ENCODE measurements at places on chromosomes 16 and 17.

DNA sequence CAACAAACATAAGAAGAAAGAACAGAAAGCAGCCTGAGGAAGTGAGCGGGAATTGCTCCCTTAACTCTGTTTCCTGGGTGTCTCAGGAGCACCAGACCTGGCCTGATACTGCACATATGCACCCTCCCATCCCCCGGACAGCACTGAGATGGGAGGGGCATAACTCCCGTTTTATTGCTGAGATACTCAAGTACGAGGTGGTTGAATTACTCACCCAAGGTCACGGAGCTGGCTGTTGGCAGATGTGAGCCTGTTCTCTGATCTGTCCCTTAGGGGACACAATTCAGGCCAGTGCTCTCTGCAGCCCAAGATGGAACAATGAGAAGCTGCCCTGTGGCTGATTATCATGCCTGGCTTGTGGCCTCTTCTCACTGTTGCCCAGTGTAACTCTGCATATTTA lies 9.1 kb upstream of the MED9 start:
- DNase-seq: no peak

GRCh38 chr16:82598771-82599170 lies 28.0 kb upstream of the CDH13 start:
- no peak for DNase-seq

- peak; percentile 92 for DNase-seq
Measured at GRCh38 chr17:58344047-58344790, 7.8 kb downstream of the SUPT4H1 start.

GRCh38 chr17:3835410-3836229 lies 10.4 kb downstream of the NCBP3 start:
- no peak for DNase-seq

- no peak for DNase-seq
Measured at GRCh38 chr16:440627-441026, 15.2 kb downstream of the RAB11FIP3 start.

GRCh38 chr17:75386430-75386829 lies 19.0 kb downstream of the GRB2 start:
- DNase-seq: no peak

- DNase-seq: no peak
Measured at GRCh38 chr16:89633064-89633631, 19.7 kb downstream of the DPEP1 start.

GRCh38 chr17:73635101-73635817 lies 9.0 kb downstream of the SDK2 start:
- DNase-seq: no peak

DNA sequence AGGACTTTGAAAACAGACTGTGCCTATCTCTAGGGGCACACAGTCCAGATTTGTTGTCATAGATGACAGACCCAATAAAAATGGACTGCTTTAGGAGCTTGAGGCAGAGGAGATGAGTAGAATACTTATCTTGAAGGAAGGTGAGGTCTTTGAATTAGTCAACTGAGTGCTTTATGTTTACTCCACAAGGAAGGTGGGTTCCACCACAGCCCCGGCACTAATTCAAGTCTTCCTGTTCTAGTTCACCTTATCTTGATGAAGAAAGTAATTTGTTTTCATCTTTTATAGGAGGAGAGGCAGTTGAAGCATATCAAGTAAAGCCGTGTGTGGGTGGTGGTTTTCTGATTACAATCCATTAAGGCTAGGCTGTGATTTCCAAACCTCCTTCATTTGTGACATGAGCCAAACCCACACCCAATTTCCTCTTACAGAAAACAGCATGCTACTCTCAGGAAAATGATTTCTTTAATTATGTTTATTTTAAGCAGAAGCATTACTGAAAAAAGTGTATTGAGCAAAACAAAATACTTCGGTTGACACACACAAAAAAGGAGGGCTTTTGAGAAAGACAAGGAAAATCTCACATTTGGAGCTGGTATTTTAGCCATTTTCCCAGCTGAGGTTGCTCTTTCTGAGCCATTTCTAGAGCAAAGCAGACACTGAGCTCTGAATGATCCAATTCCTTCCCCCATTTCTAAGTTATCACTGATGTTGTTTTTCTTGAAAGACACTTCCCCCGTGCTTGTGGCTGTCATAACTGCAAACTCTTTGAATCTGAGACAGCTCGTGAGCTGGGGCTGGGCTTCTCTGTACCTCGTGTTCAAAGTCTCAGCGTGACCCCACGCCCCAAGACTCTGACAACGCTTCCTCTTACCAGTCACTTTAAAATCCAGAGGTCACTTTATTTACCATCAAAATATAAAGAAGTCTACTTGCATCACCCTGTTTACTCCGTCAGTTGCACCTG lies 35.4 kb downstream of the CDRT15 start:
- peak; percentile 72 for DNase-seq

- peak; percentile 71 for DNase-seq
Measured at GRCh38 chr17:46192439-46193150, 634 bp downstream of the KANSL1 start.

DNA sequence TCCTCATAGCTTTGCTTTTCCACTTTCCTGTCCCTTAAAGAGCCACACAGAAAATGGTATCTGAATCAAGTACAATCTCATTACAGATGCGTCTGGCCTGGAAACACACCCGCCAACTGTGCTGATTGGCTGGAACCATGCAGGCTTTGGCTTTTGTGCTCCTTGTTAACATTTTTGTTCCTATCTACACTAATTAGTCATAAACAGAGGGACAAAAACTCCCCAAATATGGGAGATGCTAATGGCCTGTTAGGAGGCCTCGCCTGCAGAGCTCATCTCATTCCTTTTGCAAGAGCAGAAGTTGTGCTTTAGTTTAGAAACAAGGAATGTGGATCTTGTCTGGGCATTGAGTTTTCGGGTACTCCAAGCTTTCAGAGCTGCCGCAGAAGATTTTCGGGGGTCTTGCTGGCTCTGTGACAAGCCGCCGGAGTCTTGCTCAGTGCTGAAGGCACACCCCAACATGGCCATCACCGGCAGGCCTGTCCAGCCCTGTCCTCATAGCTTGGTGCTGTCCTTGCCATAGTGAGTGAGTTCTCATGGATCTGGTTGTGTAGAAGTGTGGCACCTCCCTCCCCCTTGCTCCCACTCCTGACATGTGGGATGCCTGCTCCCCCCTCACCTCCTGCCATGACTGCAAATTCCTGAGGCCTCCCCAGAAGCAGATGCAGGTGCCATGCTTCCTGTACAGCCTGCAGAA lies 69.8 kb downstream of the METRNL start:
- no peak for DNase-seq

DNA sequence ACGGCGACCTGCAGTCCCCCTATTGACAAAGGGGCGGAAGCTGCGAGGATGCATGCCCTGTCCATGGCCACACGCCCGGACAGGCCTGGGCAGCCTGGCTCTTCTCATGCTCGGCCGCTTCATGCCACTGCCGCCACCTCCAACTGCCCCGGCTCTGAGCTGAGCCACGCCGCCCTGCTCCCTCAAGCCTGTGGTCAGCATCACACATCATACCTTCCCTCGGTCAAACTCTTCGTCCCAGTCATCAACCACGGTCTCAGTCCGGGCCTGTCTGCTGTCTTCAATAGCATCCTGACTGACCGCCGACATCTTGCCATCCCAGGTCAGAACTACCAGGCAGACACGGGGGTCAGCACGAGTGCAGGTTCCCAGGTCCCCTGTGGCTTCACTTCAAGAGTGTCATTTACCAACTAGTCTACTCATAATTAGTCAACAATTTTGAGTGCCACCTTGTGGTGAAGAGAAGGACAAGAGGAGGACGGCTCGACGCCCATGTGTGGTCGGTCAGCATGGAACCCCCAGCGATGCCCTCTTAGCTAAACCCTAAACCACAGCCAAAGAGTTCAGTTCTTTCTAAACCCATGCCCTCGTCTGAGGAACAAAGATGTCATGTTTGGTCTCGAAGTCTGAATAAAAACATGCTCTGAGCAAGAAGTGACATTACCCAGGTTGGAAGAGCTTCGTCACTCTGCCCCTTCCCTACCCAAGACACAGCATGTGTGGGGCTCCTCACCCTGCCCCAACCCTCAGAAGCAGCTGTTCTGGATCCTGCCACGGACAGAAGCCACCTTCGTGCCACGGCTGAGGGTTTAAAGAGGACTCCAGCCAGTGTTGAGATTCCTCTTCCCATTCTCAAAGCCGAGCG lies 16.9 kb upstream of the CYTH1 start:
- peak; percentile 72 for DNase-seq

DNA sequence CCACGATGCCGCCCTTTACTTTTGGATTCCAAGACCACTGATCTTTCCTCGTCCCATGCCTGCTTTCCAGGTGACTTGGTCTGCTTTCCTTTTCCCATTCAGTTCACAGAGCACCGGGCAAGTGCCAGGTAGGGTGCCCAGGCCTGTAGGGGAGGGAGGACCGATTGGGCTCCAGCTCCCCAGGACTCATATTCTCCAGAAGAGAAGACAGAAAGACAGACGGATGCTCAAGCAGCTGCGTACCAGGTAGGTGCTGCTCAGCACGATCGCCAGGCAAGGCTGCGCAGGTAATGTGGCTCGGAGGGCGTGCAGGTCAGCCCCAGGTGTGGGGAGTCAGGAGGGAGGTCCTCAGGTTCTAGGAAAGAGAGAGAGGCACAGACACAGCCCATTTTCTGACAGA lies 67.5 kb upstream of the ZNF423 start:
- no peak for DNase-seq

- no peak for DNase-seq
Measured at GRCh38 chr16:59783191-59783590, 1049.1 kb upstream of the GOT2 start.

- no peak for DNase-seq
Measured at GRCh38 chr16:4520913-4521312, 17.7 kb downstream of the CDIP1 start.

DNA sequence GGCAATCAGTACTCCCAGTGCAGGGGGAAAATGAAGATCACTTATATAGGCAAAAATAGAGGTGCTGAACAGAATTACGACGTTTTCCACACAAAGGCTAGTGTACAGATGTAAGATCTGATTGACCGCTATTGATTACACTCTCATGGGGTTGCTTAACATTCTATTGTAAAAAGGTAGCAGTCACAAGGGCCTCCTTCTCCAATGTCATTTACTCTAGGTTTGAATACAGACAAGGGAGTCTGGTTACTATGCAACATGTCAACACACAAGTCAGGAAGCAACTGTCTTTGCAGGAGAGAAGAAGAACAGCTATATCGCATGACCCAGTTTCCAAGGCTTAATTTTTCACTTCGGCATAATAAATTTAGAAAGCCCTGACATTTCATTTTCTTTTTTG lies 7.9 kb downstream of the KRT37 start:
- no peak for DNase-seq

- DNase-seq: no peak
Measured at GRCh38 chr17:40980117-40980516, 4.0 kb downstream of the KRT40 start.

DNA sequence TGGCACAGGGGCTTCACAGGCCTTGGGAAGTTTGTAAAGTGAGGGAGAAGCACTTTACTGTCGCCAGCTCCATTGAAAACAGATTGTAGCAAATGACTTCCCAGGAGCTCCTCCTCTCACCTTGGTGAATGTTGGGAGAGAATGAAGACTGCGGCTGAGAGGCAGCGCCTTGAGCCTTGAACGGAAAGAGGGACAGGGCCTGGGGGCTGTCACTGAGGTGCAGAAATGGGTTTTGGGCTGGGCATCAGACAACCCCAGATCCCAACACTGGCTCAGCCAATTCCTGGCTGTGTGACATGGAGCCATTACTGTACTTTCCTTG lies 603 bp upstream of the MRTFB start:
- DNase-seq: no peak

GRCh38 chr17:77897741-77898301 lies 60.7 kb upstream of the TNRC6C start:
- DNase-seq: no peak

- DNase-seq: no peak
Measured at GRCh38 chr16:84075376-84075775, 32.8 kb upstream of the SLC38A8 start.

GRCh38 chr16:67548265-67549126 lies 13.8 kb upstream of the CTCF start:
- DNase-seq: no peak

GRCh38 chr16:30740364-30741251 lies 7.6 kb upstream of the PHKG2 start:
- DNase-seq: no peak

- no peak for DNase-seq
Measured at GRCh38 chr16:30888856-30889499, 4.9 kb downstream of the BCL7C start.

- DNase-seq: no peak
Measured at GRCh38 chr17:11730747-11731146, 132.5 kb downstream of the DNAH9 start.

- no peak for DNase-seq
Measured at GRCh38 chr16:27728691-27729090, 178.7 kb downstream of the KATNIP start.

- no peak for DNase-seq
Measured at GRCh38 chr16:87874639-87875427, 5.5 kb upstream of the SLC7A5 start.

DNA sequence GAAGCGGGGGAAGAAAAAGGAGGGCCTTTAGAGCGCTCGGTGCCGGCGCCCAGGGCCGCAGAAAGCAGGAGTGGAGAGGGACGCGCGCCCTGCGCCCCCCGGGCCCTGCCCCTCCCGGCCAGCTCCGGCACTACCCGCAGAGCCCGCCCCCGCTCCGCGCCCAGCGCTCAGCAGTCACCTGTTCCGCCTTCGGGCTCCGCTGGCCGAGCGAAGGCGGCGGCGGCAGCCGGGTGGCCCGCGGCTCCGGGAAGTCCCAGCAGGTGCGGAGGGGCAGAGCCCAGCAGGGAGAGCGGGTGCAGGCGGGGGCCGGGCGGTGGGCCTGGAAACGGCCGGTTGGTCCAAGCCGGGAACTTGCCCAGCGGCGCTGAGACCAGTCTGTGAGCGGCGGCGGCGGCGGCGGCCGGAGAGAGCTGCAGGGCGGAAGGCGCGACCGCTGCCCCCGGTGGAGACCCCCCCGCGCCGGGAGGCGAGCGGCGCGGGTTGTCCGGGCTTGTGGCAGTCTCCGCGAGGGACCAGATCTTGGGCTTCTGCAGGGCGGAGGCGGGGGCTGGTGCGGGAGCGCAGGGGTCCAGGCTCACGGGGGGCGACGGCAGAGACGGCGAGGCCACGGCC lies 2.2 kb downstream of the IRX3 start:
- no peak for DNase-seq

DNA sequence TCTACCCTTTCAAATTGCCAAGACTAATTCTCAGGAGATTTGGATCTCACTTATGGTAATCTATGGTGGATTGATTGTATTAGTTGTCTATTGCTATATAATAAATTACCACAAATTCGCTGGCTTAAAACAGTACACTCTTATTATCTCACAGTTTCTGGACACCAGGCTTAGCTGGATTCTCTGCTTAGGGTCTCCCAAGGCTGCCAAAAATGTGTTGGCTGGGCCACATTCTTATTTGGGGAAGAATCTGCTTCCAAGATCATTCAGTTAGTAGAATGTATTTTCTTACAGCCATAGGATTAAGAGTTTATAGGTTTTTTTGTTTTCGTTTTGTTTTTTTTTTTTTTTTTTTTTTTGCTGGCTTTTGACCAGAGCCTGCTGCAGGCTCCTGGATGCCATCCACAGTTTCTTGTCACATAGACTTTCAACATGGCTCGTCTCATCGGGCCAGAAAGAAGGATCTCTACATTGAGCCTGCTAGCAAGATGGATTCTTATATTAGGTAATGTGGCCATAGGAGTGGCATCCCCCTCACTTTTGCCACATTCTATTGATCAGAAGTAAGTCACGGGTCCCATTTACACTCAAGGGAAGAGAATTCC lies 415.3 kb downstream of the KIF2B start:
- DNase-seq: no peak

GRCh38 chr17:8837563-8838075 lies 29.9 kb downstream of the PIK3R6 start:
- DNase-seq: no peak

GRCh38 chr17:2532146-2532720 lies 20.5 kb upstream of the METTL16 start:
- DNase-seq: no peak

Data from CD4-positive, alpha-beta T cell treated with Interferon alpha-2 for 1 hour (primary cell).